Bladder microvascular endothelial cell (primary cell): ENCODE measurements at places on chromosomes 6 and 20. TPM values are rescaled to one million over a fixed set of nuclear protein-coding genes. Genes with fewer than 3 reads are reported as not detected.

Gene SIGLEC1
- not detected in 2 replicates for total RNA-seq

Gene PRDM13
- not detected in 2 replicates for total RNA-seq

Gene VGLL2
- not detected in 2 replicates for total RNA-seq

Gene CGAS
- 4.3 and 6.2 TPM in 2 replicates for total RNA-seq

Gene MYB
- 0.16 TPM in 1 of 2 replicates, not detected in the other for total RNA-seq

Gene TFEB
- total RNA-seq, result 3.5 and 3.6 TPM in 2 replicates

Gene SLC4A11
- total RNA-seq, result 1.3 and 28.9 TPM in 2 replicates

Gene C6orf141
- 20.6 and 55.0 TPM in 2 replicates for total RNA-seq

Gene IMPG1
- not detected in 2 replicates for total RNA-seq

Gene PHACTR3
- total RNA-seq, result 0.16 and 6.0 TPM in 2 replicates

Gene FRMD1
- total RNA-seq, result not detected in 2 replicates

Gene ACOT13
- 3.9 and 8.9 TPM in 2 replicates for total RNA-seq

Gene RWDD2A
- total RNA-seq, result 2.4 and 3.4 TPM in 2 replicates
